HFFc6 (cell line): ENCODE measurements at places on chromosomes 11 and 22. TPM values are rescaled to one million over a fixed set of nuclear protein-coding genes. Genes with fewer than 3 reads are reported as not detected.

GRCh38 chr11:2796508-2797113 lies 89.0 kb downstream of the CDKN1C start:
- no peak overlapping the region for H3K27ac ChIP-seq
- no peak overlapping the region for H3K4me3 ChIP-seq
- peaks cover 46% of the 10 kb centered on the region for H3K27me3 ChIP-seq
- H3K36me3 ChIP-seq: no peaks in the 10 kb centered on the region
- H3K4me1 ChIP-seq: no peaks in the 10 kb centered on the region

GRCh38 chr11:18438691-18439090 lies 17.0 kb upstream of the LDHAL6A start:
- no peak for DNase-seq
- peaks cover 7% of the 10 kb centered on the region; the same call in 1 of the 2 replicates for H3K27me3 ChIP-seq
- peaks cover 5% of the 10 kb centered on the region; the same call in 1 of the 2 replicates for H3K36me3 ChIP-seq
- no peak overlapping the region for H3K4me3 ChIP-seq

- H3K27ac ChIP-seq: peak overlapping the region; percentile 91
- peaks cover 79% of the 10 kb centered on the region for H3K4me1 ChIP-seq
- H3K36me3 ChIP-seq: peaks cover 22% of the 10 kb centered on the region
- DNase-seq: peak; percentile 72
These were observed 2.4 kb downstream of the TIMP3 start for GRCh38 chr22:32803738-32804435.

DNA sequence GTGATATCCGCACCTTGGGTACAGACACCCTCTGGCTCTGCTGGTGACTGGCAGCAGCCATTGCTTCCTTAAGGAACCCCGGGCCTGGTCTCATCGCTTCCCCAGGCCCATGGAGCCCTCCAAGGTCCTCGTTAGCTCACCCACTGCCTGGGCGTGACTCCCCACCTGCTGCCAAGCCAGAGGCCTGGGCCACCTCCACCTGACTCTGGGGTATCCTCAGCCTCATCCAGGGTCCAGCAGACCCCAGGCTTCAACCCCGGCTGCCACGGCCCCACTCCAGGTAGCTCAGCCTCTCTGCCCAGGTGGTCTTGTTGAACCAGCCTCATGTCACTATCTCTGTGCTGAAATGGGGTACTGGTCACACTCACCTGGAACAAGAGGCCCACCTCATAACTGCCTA lies 337.9 kb downstream of the BRD1 start:
- H3K27me3 ChIP-seq: no peaks in the 10 kb centered on the region; the same call in 1 of the 2 replicates
- no peak overlapping the region for H3K4me3 ChIP-seq
- peaks cover 13% of the 10 kb centered on the region for H3K36me3 ChIP-seq
- no peak for DNase-seq

DNA sequence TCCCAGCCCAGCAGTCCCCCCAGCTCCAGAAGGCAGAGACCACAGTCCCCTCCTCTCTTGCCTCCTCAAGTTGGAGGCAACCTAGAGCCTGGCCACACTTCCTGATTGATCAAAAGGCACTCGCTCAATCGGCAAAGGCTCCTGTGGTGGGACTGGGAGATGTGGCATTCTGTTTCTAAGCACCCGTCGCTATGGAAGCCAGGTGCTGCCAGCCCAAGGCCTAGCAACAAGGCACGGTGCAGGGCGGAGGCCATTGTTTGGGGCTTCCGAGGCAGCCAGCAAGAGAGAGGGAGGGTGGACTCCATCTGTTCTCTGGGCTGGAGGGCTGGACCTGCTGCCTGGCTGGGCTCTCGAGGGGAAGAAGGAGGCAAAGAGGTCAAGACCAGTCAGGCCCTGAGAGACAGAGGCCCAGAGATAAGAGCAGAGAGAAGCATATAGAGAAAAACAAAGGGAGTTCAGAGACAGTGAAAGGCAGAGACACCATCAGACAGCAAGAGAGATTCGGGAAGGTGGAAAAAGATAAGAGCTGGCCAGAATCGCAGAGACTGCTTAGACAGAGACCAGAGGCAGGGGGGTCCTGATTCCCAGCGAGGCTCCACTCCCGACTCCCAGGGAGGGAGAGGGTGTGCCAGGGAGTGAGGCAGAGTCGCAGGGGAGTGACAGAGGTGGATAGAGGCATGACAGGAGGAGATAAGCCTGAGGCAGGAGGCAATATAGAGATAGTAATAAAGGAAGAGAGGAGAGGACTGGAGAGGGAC lies 21.2 kb downstream of the PDE2A start:
- no peaks in the 10 kb centered on the region for H3K4me1 ChIP-seq
- no peak overlapping the region for H3K27ac ChIP-seq
- H3K4me3 ChIP-seq: no peak overlapping the region
- no peak for DNase-seq
- peaks cover 38% of the 10 kb centered on the region for H3K27me3 ChIP-seq
- H3K36me3 ChIP-seq: no peaks in the 10 kb centered on the region

DNA sequence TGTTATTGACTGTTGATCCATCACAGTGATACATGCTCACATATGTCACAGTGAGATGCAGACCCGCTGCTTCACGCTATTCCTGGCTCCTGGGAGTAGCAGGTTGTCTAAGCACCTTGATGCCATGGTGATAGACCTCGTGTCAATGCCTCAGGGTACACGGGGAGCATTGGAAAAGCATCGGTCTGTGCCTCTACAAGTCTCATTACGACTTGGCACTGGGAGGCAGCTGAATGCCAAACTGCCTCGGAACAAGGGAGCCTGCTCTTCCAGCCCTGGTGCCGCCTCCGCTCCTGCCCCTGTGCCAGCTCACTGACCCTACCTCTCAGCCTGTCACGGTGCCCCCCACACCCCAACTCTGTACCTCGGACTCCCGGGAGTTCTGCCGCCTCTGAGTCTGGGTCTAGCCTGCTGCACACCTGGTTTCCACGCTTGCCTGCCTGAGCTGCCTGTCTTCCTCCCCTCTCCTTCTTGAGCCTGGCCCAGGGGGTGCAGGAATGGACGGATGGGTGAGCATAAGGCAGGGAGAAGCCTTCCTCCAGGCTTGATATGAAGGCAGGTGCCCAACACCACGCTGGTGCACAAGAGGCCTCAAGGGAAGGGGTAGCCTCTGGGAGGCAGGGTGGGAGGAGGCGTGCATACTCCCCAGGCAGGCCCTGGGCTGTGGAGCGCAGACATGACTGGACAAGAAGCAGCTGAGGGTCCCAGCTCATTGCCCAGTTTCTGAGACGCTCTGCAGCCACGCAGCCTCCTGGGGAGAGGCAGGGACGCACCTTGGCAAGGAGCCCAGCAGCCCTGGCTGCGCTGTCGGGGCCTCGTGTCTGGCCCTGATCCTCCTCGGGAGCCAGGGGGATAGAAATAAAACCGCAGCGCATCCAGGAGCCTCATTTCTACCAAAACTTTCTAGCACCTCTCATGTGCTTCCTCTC lies 1.8 kb upstream of the NFAM1 start:
- no peak for DNase-seq
- H3K27ac ChIP-seq: no peak overlapping the region
- H3K27me3 ChIP-seq: peaks cover 46% of the 10 kb centered on the region
- H3K4me1 ChIP-seq: peaks cover under 1% of the 10 kb centered on the region; the same call in 1 of the 2 replicates
- H3K36me3 ChIP-seq: no peaks in the 10 kb centered on the region

- no peak overlapping the region for H3K4me3 ChIP-seq
- DNase-seq: no peak
- peak overlapping the region; percentile 99 for H3K27ac ChIP-seq
- H3K27me3 ChIP-seq: no peaks in the 10 kb centered on the region; the same call in 1 of the 2 replicates
- peaks cover 1% of the 10 kb centered on the region for H3K4me1 ChIP-seq
These were observed 4.3 kb downstream of the KIRREL3 start for GRCh38 chr11:126996036-126996804.

- no peaks in the 10 kb centered on the region for H3K4me1 ChIP-seq
- no peaks in the 10 kb centered on the region for H3K36me3 ChIP-seq
- no peak for DNase-seq
- no peak overlapping the region for H3K27ac ChIP-seq
- H3K27me3 ChIP-seq: no peaks in the 10 kb centered on the region; the same call in 1 of the 2 replicates
These were observed 198.4 kb upstream of the SESN3 start for GRCh38 chr11:95429376-95429907.

The FUT4 gene
- 0.90 to 3.1 TPM (median 1.1 TPM) in 3 replicates for total RNA-seq

The TMPRSS6 gene
- total RNA-seq: not detected in 3 replicates

The OR9Q1 gene
- not detected in 3 replicates for total RNA-seq

The CCDC73 gene
- total RNA-seq: not detected in 3 replicates
